ENCODE measurements at places on chromosomes 7 and 10.
A peak's percentile ranks its signal among the peaks of the same experiment; 100 is the strongest.

GRCh38 chr10:90417029-90417428 lies 440.8 kb downstream of the HTR7 start:
- DNase-seq, result no peak

DNA sequence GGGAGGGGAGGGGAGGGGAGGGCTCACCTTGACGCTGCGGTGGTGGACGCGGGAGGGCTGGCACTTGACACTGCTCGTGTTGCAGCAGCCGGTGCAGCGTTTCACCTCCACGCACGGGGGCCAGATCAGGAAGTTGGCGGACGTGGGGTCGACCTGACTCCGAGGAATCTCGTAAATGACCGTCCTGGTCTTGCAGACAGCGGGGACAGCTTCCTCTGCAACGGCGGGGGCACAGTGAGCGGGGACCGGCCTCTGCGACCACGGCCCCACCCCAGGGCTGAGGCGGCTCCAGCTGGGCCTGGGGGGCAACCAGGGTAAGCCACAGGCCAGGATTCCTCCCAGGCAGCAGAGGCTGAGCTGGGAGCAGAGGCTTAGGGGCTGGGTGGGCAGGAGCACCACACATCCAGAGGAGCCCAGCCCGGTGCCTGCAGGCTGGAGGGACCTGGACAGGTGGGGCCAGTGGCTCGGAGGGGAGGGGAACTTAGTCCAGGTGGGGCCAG lies 8.8 kb downstream of the PDGFA start:
- no peak for DNase-seq

DNA sequence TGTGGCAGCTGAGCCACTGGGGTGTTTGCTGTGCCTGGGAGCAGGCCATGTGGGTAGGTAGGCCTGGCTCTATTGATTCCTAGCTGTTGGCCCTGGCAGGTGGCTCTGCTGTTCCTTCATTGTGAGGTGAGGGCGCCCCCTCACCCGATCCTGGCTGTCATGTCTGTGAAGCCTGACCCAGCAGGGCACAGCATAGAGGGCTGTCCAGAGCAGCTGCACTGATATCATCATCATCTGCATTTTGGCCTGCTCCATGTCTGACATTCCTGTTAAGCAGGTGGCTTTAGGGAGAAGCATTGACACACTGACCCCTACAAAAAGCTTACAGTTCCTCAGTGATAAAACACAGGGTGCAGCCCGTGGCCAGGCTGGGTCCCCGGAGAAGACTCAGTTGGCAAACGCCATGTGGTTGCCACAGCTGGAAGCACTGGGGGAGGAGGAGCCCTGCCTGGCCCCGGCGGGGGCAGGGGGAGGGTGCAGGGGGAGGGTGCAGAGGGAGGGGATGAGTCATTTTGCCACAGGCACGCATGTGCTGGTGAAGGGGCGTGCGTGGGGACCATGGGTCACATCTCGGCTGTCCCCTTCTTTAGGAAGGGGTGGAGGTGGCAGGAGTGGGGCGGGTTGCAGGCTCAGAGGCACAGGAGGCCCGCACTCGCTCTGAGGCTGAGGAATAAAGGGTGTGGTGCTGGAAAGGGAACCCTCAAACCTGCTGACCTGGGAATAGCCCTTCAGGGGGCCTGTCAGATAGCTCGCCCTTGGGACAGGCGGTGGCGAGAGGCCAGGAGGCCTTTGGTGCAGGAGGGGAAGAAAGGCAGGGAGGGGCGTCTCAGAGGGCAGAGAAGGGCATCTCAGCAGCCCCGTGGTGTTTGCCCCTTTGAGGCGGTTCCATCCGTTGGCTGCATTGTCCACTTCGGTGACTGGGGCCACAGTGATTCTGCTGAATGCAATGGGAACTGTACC lies 31.6 kb downstream of the IKZF1 start:
- peak; percentile 49 for DNase-seq

GRCh38 chr10:75019370-75019769 lies 92.1 kb upstream of the SAMD8 start:
- DNase-seq, result peak; percentile 11

DNA sequence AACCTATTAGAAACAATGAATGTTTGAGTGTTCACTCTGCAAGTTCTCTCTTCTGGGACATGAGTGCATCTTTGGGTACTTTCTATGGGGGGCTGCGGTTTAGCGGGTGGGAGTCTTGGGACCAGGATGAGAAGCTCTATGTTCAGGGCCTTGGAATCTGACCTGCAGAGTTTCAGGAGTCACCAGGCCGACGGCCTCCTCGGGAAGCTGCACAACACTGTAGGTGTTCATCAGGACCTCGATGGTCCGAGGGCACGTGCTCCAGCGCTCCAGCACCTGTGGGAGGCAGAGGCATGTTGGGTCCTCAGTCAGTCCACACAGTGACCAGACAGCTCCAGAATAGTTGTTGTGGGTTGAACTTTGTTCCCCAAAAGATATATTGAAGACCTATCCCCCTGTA lies 8.9 kb upstream of the GBX1 start:
- DNase-seq, result no peak

GRCh38 chr10:133166828-133167692 lies 7.0 kb downstream of the KNDC1 start:
- no peak for DNase-seq

GRCh38 chr10:34299105-34299611 lies 515.9 kb downstream of the PARD3 start:
- no peak for DNase-seq

GRCh38 chr10:846126-846685 lies 85.3 kb downstream of the LARP4B start:
- no peak for DNase-seq

DNA sequence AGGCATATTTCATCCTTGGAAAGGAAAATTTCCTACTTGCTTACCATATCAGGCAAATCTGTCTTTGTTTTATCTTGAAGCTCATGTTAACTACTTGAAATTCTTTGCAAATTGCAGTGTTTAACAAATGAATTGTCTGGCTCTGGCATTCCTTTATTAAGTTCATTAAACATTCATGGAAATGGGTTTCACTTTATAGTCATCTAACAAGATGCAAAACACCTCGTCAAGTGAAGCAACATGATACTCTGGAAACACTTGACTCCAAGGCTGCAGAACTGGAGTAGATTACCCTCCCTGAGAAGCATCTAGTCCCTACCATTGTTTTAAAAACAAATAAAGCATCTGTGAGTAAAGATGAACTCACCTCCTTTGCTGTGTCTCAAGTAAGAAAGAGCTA lies 1086.9 kb downstream of the NRG3 start:
- DNase-seq, result no peak

- no peak for DNase-seq
Observed at GRCh38 chr10:28632584-28632945, 44.8 kb upstream of the BAMBI start.

DNA sequence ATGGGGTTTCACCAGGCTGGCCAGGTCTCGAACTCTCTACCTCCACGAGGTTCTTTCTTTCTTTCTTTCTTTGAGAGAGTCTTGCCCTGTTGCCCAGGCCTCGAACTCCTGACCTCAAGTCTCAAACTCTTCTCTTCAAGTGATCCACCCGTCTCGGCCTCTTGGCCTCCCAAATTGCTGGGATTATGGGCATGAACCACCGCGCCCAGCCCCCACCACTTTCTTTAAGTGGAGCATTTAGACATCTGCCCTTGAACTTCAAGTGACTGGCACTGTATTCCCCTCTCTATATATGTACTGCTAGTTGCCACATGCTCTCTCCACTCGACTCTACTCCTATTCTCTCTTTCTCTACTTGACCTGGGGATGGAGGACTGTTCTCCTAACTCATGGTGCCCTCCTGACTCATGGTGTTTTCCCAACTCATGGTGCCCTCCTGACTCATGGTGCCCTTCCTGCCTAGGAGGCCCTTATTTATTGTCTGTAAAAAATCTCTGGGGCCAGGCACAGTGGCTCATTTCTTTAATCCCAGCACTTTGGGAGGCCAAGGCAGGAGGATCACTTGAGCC lies 19.3 kb upstream of the ACHE start:
- DNase-seq, result no peak

- DNase-seq, result peak; percentile 69
Observed at GRCh38 chr10:60964257-60965235, 20.6 kb upstream of the RHOBTB1 start.

DNA sequence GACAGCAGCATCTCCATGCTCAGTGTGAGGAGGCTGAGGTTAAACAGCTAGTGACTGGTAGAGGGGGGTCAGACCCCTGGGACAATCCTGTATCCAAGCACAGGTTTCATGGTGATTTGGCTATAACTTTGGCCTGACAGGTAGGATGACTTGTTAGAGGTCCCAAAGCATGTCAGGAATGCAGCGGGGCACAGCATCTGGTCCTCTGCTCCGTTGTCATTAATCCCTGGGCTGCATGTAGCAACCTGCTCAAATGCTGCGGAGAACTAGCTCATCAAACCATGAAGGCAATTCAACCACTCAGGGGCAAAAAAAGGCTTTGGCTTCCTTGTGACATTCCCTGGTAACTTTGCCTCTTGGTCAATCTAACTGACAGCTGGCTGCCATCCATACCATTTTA lies 26.8 kb downstream of the WNT2 start:
- DNase-seq, result no peak

DNA sequence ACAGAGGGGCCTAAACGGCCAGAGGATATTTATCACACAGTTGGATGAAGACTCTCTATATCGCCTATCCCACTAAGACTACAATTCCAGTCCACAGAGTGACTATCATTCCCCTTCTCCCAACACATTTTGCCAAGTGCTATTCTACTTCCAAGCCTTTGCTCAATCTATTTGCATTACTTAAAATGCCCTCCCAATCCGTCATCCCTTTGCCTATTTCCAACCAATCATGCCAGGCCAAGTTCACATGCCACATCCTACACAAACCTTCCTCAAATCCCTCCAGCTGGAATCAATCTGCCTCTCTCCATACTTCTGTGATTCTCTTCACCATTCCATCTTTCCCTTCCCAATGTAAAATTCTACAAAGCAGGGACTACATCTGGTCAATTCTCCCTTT lies 38.2 kb downstream of the SMURF1 start:
- DNase-seq, result no peak

GRCh38 chr7:12601302-12601869 lies 30.9 kb downstream of the SCIN start:
- DNase-seq, result no peak

DNA sequence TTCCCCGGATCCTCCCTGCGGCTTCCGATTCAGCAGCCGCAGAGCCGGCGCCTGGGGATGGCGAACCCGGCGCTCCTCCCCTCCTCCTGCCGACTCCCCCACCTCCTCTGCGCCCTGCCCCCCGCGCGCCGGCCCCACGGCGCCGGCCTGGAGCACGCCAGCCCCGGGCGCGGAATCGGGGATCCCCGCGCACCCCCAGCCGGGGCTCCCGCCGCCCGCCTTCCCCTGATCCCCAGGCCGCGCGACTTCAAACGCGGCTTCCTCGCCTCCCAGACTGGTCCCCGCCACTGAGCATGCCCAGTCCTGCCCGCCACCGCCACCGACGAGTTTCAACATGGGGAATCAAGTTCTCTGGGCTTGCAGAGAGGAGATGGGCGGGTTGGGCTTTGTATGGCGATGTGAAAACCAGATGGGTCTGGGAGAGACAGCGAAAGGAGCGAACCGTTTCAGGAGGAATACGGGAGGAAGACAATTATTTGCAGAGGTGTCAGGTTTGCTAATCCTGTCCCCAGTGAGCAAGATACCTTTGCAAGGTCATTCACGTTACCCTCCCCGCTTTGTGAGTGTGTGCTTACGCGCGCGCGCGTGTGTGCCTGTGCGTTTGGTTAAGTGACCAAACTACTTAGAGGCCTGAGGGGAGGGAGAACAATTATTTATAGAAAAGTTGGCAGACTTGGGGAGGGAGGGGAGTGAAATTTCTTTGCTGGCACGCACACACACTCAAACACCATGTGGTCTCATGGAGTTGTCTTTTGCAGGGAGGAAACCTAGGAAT lies at the start of gene PANK1:
PANK1 (minus strand) TSS at position 276 of the 775 bp plus-strand sequence. CDS start 351 bp downstream, outside the sequence.
- peak; percentile 84 for DNase-seq

DNA sequence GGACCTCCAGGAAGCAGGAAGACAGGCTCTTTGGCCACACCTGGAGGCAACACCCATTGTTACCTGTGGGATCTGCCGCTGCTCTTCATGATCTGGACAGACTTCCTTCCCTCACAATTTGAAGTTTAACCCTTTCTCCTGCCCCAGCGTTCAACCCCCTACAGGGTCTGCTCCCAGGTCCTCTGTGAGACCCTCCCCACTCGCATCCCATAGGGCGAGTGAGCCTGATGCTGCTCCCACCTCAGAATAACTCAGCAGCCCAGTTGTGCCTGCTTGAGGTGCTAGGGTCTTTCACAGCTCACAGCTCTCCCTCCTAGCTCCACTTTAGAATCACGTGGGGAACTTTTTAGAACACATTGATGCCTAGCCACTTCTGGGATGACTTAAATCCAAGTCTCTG lies 61.8 kb upstream of the C10orf90 start:
- DNase-seq, result no peak

GRCh38 chr10:20427821-20428220 lies 469.3 kb downstream of the NEBL start:
- DNase-seq, result no peak

DNA sequence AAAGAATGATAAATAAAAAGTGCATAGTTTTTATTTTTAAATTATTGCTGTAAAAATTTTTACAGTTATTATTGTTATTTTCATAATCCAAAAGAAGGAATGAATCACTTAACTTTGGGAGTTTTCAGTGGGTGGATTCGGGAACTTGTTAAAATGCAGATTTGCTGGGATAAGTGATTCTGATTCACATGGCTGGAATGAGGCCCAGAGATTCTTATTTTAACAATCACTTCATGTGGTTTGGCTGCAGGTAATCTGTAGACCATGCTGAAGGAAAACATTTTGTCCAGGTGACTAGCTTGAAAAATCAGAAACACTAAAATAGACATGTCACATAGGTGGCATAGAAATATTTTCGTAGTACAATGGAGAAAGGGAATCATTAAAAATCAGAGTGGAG lies 13.9 kb downstream of the CROT start:
- DNase-seq, result peak; percentile 26

DNA sequence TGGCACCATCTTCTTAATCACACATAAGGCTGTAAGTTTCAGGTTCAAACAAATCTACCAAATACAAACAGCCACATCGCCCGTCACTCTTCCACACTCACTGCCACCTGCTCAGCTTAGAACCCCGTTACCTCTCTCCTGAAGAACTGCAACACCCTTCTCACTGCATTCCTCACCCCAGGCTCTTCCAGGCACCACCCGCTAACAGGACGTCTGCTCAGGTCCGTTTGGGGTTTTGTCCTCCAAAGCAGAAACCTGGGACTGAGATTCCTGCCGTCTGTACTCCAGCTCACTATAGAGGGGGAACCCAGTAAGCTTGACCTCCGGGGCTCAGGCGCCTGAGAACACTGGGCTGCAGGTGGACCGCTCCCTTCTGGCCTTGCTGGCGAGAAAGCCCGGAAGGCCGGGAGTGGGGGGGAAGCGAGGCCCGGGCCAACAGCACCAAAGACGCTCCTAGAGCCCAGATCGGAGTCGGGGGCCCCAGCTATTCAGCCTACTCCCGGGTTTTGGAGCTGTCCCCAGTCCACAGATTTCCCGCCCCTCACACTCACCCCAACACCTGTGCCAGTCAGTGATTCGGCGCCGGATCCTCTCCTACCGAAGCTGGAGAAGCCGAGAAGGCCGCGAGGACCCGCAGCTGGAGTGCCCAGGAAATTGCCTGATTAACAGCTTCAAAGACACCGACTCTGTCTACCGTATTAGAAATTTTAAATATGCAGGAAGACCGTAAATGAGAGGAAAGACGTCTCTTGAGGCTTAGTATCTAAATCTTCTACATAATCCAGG lies at the start of gene AP3M1:
AP3M1 (minus strand) TSS at position 625 of the 786 bp plus-strand sequence. CDS start 12,449 bp downstream, outside the sequence.
- peak; percentile 86 for DNase-seq

Measured in SW480 (cell line).